ENCODE measurements at places on chromosomes 2 and 18. TPM values are rescaled to one million over a fixed set of nuclear protein-coding genes. Genes with fewer than 3 reads are reported as not detected.

The RAX gene
- total RNA-seq: not detected

The RBM43 gene
- 4.8 TPM for total RNA-seq

The SLC16A14 gene
- total RNA-seq: 0.52 TPM

The POTEE gene
- total RNA-seq: not detected

The GKN2 gene
- total RNA-seq: not detected

The SERPINB2 gene
- 1.3 TPM for total RNA-seq

The IL37 gene
- not detected for total RNA-seq

The RBMS1 gene
- 67.5 TPM for total RNA-seq

The HOXD9 gene
- total RNA-seq: 0.29 TPM

The RNU2-63P gene
- total RNA-seq: not detected

Measured in myocyte (in vitro differentiated cells).